ENCODE measurements at places on chromosomes 1 and 21.

DNA sequence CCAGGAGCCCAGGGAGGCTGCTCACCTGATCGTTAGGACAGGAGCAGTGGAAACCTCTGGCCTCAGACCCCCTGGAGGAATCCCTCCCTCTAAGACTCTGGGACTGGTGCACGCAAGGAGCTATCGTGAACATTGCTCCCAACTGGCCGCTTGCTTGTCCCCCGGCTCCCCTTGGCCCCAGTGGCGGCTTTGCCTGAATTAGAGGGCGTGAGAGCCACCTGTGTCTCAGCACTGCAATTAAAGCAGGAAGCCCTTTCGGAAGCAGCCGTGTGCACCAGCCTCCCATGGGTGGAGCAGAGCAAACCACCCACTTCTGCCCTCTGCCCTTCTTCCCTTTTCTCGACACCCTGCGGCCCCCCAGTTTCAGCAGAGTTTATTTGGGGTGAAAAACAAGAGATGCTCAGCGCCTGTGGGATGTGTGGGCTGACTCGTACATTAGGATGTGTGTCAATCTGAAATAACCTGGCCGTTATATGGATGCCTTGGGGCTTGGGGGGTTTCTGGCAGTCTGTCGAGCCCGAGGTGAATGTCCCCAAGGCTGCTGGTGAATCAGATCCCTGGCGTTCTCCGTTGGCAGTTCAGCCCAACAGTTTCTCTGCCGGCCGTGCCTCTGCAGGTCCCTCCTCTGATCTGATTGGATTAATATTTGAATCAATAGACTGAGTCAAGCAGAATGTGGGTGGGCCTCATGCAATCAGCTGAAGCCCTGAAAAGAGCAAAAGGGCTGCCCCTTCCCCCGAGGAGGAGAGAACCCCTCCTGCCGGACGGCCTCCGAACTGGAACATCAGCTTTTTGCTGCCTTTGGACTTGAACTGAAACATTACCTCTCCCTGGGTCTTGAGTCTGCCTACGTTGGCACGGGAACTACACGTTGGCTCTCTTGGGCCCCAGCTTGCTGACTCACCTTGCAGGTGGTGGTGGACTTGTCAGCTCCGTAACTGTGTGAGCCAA is 7.3 kb upstream of the UMODL1 start:
- DNase-seq = no peak

- DNase-seq = no peak
Measured at GRCh38 chr1:228367798-228368791, 38.5 kb downstream of the TRIM11 start.

- DNase-seq = no peak
Measured at GRCh38 chr1:160251011-160251410, 11.3 kb downstream of the DCAF8 start.

DNA sequence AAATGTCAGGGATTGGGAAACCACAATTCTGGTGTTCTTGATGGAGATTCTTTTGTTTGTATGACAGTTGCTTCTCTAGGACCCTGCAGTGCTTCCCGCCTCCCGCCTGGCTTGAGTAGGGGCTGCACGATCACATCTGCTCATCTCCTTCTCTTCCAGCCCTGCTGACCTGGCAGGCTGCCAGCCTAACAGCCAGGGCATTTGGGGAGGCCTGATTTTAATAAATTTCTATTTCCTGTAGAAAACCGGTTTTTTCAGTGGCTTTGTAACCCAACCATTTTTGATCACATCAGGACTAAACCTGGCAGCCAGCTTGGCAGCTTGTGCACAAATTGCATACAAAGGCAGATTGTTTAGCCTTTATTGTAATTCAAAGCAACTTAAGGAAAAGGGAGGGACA is 78.9 kb downstream of the UBE2U start:
- no peak for DNase-seq

DNA sequence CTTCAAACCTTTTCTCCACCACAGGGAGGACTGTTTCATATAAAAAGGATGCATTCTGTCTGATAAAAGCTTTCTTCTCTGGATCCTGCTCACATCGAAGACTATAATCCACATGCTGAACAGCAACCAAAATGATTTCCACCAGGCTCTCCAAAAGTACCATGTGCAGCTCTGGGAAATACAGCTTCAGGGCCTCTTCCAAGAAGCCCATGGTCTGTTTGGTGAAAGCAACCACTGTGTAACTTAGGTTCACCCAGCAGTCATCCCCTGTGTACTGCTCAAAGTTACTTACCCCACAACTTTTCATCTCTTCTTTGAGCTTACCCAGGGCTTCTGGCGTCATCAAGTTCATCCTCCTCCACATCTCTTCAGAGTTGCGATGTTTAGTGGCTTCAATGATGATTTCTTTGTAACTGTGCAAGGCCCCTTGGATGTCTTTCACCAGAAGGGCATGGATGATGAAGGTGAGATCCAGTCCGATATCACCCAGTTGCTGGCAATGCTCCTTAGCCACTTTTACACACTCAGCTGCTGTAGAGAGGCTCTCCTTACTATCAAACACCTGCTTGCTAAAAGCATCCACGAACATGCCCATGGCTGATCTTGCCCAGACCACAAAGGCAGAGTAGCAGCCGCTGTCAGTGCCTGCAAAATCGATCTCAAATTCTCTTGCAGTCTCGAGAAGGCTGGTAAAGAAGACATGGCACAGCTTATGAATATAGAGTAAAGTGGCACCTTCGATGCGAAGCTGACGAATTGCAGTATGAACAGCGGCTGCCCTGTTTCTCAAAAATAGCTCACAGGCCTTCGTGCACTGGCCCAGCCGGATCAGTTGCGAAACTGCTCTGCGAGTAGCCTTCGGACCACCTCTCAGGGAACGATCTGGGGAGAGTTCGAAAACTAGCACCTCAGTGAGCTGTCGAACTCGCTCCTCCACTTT is 1.7 kb downstream of the EXOC8 start:
- no peak for DNase-seq

GRCh38 chr1:117000142-117000541 is 1.4 kb upstream of the CD101 start:
- DNase-seq = no peak

GRCh38 chr1:69947837-69948236 is 257.5 kb downstream of the LRRC40 start:
- DNase-seq = no peak

- no peak for DNase-seq
Measured at GRCh38 chr1:113742515-113742914, 16.8 kb downstream of the PHTF1 start.

DNA sequence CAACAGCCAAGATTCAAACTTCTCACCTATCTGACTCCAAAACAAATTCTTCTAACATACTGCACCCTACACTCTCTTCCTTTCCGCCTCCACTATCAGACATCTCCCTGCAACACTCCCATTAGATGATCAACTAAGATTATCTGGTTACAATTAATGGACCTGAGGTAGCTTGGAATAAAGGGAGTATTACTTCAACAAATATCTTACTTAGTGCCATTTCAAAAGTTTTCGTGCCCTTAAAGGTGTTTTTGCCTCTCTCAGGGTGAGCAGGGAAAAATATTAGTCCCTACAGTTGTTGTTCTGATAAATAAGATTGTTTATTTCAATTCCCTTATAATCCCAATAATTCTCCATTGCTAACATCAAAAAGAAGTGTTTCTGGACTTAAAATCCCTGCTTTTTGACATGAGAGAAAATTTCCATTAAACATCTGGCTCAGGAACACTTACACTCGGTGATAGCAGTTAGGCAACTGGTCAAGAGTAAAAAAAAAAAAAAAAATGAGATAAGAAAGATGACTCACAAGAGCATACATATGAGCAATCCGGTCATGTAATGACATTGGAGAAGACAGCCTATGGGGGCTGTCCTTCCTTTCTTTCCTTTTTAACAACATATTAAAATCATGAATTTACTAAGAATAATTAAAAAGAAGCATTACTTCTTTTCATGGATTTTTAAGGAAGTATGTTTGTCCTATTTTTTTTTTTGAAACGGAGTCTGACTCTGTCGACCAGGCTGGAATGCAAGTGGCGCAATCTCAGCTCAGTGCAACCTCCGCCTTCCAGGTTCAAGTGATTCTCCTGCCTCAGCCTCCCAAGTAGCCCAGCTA is 7.6 kb downstream of the RSBN1 start:
- no peak for DNase-seq

DNA sequence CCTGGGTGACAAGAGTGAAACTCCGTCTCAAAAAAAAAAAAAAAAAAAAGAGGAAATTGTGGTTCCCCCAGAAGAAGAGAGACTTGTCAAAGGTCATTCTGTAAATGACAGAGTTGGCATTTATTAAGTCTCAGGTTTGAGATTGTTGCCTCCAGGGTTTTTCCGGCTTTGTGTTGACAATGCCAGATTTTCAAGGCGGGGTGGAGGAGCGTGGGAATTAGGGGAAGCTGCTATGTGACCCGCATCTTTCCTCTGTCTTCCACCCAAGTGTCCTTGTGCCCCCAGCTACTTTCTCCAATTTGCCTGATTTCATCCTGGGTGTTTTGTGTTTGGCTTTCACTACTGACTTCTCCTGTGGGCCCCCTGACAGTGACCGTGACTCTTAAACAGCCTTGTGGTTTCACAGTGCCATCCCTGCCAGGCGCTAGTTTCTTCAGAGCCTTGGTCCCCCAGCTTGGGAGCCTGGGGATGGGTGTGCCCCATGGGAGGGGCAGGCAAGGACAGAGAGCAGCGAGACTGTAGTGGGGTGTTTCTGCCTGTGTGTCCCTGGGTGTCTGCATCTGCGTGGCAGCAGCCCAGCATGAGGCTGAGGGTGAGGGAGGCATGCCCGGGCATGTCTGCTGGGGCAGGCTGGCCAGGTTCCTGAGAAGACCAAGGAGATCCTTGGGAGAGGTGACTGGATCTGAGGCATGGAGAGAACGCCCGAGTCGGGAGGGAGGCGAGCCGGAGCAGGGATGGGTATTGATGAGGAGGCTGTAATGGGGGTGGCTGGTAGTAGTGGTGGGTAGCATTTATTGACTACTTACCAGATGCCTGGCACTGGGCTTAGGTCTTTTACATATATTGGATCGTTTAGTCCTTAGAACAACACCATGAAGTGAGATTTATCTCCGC is 46.3 kb downstream of the IER5 start:
- DNase-seq = no peak

DNA sequence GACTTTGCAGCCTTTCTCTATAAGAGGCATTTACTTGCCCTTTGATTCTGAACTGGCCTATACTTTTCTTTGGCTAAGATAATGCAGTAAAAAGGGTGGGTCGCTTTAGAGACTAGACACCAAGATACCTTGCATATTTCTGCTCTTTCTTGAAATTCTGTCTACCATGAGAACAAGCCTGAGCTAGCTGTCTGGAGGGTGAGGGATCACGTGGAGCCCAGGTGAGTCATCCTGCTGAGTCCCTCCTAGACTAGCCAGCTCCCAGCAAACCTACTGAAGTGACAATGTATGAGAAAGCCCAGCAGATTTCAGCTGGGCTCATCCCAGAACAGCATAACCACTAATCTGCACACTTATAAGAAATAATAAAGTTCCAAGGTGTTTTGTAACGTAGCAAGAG is 408.0 kb upstream of the KAZN start:
- DNase-seq = no peak

DNA sequence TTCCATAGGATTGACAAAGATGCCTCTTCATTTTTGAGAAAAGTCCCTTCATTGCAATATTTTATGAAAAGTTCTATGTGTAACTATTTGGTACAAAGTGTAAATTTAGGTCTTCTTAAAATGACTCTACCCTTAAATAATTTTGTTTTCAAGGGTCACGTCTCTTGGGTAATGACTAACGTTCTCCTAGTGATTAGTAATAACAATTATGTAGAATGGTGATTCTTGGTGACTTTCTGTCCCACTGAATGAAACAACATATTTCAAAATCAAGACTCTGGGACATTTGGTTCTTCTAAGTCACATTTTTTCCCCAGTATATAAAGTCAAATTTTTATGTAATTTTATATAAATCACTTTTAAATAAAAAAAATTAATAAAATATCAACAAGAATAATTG is 277.5 kb upstream of the ADAMTS5 start:
- DNase-seq = no peak

GRCh38 chr1:208006258-208006920 is 95.5 kb upstream of the CD34 start:
- no peak for DNase-seq

DNA sequence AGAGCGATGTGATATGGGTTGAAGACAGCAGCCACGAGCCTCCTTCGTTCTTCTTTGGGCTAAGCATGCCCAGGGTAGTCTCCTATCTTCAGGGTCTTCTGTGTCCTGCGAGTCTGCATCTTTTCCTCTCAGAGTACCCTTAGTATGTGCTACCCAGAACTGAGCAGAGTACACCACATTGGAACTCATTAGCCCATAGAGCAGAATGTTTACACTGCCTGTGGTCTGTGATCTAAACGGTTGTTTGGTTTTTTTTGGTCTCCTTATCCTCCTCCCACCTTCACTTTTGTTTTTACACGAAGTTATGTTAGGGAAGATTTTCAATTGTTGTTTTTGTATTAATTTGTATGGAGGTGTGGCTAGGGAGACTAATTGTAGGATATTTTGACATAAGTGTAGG is 126.4 kb downstream of the NEK7 start:
- no peak for DNase-seq

DNA sequence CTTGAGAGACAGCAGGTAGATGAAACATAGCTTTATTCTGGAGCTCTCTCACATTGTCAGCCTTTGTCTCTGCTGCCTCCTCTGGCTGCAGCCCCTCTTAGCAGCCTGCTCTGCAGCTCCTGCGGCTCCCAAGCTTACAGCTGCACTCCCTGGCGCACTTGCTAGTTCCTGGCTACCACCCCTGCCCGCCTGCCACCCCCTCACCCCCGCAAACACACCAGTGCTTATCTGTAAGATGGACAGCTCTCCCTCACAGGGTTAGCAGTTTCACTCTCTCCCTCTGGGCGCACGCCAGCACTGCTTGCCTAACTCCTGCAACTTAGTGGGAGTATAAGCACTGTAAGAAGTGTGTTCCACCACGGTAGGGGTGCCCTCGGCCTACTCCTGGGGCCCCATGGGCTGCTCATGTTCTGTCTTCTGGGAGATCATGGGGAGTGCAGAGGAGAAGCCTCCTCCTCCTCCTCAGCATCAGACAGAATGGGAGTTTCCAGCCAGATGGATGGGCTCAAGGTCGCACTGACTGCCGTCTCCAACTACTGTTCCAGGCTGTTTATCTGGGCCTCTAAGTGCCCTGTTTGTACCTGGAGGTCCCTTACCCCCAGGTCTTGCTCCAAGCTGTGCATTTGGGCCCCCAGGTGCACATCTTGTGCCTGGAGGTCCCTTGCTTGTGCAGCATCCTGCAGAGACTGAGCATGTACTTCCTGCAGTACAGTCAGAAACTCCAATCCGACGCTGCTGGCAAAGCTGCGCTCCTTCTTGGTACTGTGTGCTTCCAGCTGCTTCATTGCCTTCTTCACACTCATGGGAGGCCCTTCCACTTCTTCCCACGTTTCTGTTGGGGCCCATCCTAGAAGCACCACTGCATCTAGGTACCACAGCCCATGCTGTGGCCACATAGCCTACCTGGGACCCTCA is 1388.1 kb downstream of the AMY1C start:
- DNase-seq = no peak
